H1 (cell line): ENCODE measurements at places on chromosomes 7 and 10.
A peak's percentile ranks its signal among the peaks of the same experiment; 100 is the strongest.

DNA sequence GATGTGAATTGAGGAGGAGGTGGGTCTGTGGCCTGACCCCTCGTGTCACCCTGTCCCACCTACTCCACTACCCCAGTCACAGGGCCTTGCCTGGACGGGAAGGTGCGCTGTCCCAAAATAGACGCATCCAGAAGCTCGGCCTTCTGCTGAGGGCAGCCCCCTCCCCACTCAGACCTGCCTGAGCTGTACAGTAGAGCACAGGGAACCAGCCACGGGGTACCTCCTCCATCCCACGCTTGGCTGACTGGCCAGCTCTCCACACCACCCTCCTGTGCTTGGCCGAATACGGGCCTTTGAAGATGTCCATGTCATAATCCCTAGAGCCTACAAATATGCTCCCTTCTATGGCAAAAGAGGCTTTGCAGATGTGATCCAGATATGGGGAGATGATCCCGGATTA is 88.3 kb downstream of the CHST15 start:
- H3K27me3 ChIP-seq, result no peaks in the 10 kb centered on the region
- no peak overlapping the region; the same call in 1 of the 2 replicates for H3K27ac ChIP-seq
- H3K4me1 ChIP-seq, result peaks cover 2% of the 10 kb centered on the region; the same call in 1 of the 2 replicates
- H3K36me3 ChIP-seq, result peaks cover 3% of the 10 kb centered on the region; the same call in 1 of the 2 replicates

DNA sequence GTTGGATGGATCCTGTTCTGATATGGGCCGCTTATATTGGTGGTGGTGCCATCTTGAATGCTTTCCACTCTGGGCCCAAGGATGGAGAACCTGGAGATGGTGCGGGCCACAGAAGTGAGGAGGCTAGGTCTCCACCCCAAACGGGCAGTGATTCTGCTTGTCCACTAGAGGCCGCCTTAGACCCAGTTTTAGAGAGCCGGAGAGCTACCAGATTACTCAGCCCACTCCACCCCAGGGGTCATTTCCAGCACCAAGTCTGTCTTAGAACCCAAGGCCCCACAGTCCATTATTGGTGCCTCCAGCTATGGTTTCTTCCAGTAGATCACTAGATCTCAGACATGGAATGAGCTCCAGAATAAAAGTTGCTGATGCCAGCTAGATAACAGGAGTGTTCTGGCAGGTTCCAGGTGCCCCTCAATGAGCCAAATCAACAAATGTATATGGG is 11.8 kb upstream of the CAMK2G start:
- H3K4me1 ChIP-seq, result peaks cover 3% of the 10 kb centered on the region
- no peaks in the 10 kb centered on the region for H3K27me3 ChIP-seq
- DNase-seq, result no peak
- H3K36me3 ChIP-seq, result no peaks in the 10 kb centered on the region
- no peak overlapping the region for H3K27ac ChIP-seq

DNA sequence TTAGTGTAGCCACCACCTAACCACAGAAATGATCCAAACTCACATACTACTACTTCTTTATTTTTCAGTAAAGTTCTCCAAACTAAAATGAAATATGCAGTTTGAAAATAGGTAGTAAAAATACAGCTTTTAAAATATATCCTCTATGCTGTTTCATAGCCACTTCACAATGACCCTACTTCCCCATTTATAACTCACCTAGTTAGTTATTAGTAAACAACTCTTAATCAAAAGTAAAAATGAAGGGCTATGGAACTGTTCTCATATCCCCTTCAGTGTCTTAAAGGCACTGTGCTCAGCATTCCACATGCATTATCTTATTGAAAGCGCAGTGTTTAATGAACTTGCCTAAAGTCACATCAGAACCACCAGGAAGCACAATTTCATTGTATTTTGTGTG is 43.5 kb downstream of the KMT2C start:
- H3K4me3 ChIP-seq, result no peak overlapping the region
- no peaks in the 10 kb centered on the region for H3K36me3 ChIP-seq
- no peak overlapping the region for H3K27ac ChIP-seq
- H3K27me3 ChIP-seq, result no peaks in the 10 kb centered on the region
- no peaks in the 10 kb centered on the region for H3K4me1 ChIP-seq

GRCh38 chr7:2001601-2002442 is 230.9 kb downstream of the MAD1L1 start:
- no peak overlapping the region for H3K27ac ChIP-seq
- DNase-seq, result no peak
- H3K36me3 ChIP-seq, result no peaks in the 10 kb centered on the region
- no peaks in the 10 kb centered on the region for H3K4me1 ChIP-seq

DNA sequence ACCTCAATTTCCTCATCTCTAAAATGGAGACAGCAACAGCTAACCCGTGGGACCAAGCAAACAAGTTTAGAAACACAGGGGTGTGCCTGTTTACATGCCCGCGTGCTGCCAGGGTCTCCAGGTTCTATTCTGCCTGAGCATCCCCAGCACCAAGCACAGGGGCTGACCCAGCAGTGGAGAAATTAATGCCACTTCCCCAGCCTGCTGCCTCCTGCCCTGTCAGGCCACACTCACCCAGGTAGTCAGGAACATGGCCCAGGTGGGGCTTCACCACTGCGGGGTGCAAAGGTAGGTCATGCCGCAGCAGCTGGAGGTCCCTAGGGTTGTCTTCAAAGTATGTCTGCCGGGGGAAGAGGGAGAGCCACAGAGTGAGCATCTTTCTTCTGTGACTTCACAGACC is 5.8 kb downstream of the DDX56 start:
- no peak overlapping the region for H3K4me3 ChIP-seq
- H3K36me3 ChIP-seq, result peaks cover 52% of the 10 kb centered on the region
- H3K4me1 ChIP-seq, result peaks cover 3% of the 10 kb centered on the region
- no peak for DNase-seq
- no peaks in the 10 kb centered on the region for H3K27me3 ChIP-seq

GRCh38 chr7:55574051-55574717 is 1.9 kb upstream of the VOPP1 start:
- H3K27me3 ChIP-seq, result no peaks in the 10 kb centered on the region
- no peaks in the 10 kb centered on the region for H3K36me3 ChIP-seq
- no peak overlapping the region for H3K4me3 ChIP-seq
- H3K27ac ChIP-seq, result no peak overlapping the region
- peaks cover 20% of the 10 kb centered on the region for H3K4me1 ChIP-seq

DNA sequence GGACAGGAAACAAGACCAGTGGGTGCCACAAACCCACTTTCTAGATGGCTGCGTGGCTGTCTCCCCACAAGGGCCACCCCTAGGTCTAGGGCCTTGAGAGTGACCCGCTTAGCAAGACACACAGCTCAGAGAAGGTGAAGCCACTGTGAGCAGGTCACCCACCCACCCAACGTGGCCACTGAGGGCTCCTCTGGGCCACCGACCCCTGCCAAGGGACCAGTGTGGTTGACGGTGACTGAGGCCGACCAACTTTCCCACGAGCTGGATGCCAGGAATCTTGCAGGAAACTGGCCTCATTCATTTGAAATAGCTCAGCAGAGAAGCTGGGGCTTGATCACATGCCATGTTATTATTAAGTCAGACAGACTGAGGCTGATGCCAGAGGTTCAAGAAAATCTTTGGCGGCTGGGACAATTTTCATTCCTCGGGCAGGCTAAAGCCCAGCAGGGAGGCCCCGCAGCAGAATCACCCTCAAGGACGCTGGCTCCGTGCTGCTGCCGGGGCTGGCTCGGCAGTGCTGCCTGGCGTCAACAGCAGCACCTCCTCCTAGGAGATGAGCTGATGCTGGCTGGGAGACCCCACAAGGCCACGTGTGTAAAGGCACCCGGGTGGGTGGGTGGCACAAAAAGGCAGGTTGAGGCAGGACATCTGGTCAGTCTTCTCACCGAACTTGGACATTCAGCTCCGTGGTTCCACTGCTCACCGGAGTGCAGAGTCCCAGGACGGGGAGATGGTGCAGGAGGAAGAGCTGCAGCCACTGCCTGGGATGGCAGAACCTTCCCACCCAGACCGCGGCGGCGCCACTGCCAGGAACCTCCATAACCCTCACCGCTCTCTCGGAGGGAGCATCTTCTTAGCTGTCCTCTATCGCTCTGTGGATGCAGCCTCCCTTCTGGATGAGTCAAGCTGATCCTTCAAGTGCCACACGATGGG is 57.8 kb downstream of the ZRANB1 start:
- no peaks in the 10 kb centered on the region for H3K4me1 ChIP-seq
- H3K27me3 ChIP-seq, result no peaks in the 10 kb centered on the region
- peaks cover 36% of the 10 kb centered on the region for H3K36me3 ChIP-seq
- no peak overlapping the region for H3K4me3 ChIP-seq

- peaks cover 10% of the 10 kb centered on the region for H3K4me1 ChIP-seq
- H3K27ac ChIP-seq, result no peak overlapping the region
- DNase-seq, result peak; percentile 17
- H3K4me3 ChIP-seq, result no peak overlapping the region
Measured at GRCh38 chr10:63106111-63106755, 26.9 kb upstream of the NRBF2 start.

GRCh38 chr7:7292608-7293007 is 110.3 kb downstream of the C1GALT1 start:
- no peaks in the 10 kb centered on the region for H3K36me3 ChIP-seq
- H3K27me3 ChIP-seq, result no peaks in the 10 kb centered on the region
- no peak overlapping the region for H3K4me3 ChIP-seq
- no peak overlapping the region for H3K27ac ChIP-seq
- no peaks in the 10 kb centered on the region for H3K4me1 ChIP-seq

DNA sequence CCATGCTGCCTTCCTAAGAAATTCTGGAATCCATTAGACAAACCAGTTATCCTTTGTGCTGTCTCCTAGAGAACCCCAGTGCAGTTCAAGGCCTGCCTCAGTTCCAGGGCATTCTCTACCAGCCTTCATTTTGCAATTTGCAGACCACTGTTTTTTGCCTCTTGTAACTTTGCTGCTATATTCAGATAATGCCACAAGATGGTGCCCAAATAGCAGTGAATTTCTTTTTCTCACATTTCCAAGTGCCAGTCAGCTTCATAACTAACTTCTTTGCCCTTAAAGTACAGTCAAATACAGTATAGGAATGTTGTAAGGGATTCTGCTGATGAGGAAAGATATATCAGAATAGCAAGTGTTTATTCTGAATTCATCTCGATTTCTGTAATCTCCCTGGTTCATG is 25.2 kb downstream of the LOXL4 start:
- H3K27ac ChIP-seq, result no peak overlapping the region
- no peaks in the 10 kb centered on the region for H3K27me3 ChIP-seq
- no peaks in the 10 kb centered on the region for H3K4me1 ChIP-seq

DNA sequence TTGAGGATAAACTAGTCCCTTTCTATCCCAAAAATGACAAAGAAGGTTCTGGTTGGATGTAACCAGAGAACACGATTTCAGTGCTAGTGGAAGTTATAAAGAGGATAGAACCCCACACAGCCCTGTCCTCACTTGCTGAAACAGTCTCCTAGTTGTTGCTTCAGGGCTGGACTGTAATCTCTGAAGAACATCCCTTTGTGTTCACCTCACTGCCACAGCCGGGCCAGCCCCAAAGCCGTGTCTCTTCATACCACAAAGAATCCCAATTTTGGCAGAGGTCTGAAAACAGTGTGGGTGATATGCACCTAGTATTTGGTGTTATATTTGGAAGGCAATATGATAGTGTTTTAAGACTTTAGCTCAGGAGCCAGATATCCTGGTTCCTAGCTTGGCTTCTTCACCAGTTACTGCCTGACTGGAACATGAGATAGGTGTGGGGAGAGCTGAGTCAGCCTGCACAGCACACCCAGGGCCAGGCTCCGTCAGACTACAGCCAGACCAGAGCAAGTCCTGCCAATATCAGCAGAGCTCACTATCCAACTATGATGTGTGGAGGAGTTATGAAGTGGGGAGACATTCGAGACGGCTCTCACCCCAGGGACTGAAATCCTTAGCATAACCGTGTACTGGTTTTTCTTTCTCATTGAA is 21.2 kb downstream of the CYP3A4 start:
- H3K27me3 ChIP-seq, result no peaks in the 10 kb centered on the region
- no peaks in the 10 kb centered on the region for H3K4me1 ChIP-seq
- no peak overlapping the region for H3K27ac ChIP-seq
- H3K36me3 ChIP-seq, result no peaks in the 10 kb centered on the region
- no peak for DNase-seq

- no peak for DNase-seq
- no peak overlapping the region for H3K27ac ChIP-seq
- no peaks in the 10 kb centered on the region for H3K27me3 ChIP-seq
- H3K36me3 ChIP-seq, result no peaks in the 10 kb centered on the region
- no peaks in the 10 kb centered on the region for H3K4me1 ChIP-seq
Measured at GRCh38 chr7:30264052-30264451, 20.3 kb upstream of the ZNRF2 start.

DNA sequence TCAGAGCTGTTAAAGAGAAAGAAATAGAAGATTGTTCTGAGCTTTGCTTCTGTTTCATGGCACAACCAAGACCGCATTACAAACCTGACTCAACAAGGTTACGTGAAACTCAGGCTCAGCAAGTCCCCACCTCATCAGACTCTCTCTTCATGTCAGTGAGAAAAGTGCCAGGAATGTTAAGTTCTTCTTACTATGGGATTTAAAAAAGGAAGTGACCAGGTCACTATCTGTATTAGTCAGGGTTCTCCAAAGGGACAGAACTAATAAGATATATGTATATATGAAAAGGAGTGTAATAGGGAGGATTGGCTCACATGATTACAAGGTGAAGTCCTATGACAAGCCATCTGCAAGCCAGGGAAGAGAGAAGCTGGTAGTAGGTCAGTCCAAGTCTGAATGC is 25.4 kb upstream of the PAPSS2 start:
- no peak overlapping the region for H3K4me3 ChIP-seq
- no peaks in the 10 kb centered on the region for H3K4me1 ChIP-seq
- H3K27me3 ChIP-seq, result no peaks in the 10 kb centered on the region
- no peaks in the 10 kb centered on the region for H3K36me3 ChIP-seq

DNA sequence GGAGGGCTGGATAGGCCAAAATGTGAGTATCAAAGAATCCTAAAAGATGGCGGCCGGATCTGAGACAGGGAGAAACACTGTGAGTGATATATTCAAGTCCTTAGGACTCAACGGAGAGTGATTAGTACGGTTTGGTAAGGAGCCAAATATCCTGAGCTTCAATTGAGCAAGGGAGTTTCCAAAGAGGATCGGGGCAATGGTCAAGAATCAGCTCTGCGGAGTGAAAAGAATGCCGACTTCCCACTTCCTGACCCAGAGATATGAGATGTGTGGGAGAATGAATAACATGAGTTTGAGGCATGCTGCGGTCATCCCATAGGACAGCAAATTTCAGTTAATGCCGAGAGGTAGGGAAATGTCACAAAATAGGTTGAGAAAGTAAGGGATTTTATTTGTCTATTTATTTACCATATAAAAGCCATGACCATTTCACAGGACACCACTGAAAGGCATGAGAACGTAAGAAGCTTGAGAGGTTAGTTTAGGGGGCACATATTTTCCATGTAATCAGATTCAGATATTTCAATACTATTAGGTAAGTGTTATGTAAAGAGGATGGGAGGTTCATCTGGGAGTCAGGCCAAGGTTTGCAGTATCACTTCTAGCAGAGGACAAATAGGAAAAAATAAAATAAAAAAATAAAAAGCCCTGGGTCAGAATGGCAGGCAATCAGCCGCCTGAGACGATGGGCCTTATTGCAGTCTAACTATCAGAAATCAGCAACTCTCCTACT is 165.6 kb downstream of the HGF start:
- no peak overlapping the region for H3K27ac ChIP-seq
- no peak overlapping the region for H3K4me3 ChIP-seq
- DNase-seq, result no peak
- no peaks in the 10 kb centered on the region for H3K27me3 ChIP-seq

GRCh38 chr7:142001163-142001874 is 5.6 kb downstream of the MGAM start:
- H3K4me1 ChIP-seq, result no peaks in the 10 kb centered on the region
- no peaks in the 10 kb centered on the region for H3K36me3 ChIP-seq
- DNase-seq, result no peak
- H3K27ac ChIP-seq, result no peak overlapping the region
- H3K4me3 ChIP-seq, result no peak overlapping the region
